M059J (cell line): ENCODE measurements at places on chromosomes 3 and 15. TPM values are rescaled to one million over a fixed set of nuclear protein-coding genes. Genes with fewer than 3 reads are reported as not detected.

Gene SLC22A13
- total RNA-seq = not detected in 2 replicates

DNA sequence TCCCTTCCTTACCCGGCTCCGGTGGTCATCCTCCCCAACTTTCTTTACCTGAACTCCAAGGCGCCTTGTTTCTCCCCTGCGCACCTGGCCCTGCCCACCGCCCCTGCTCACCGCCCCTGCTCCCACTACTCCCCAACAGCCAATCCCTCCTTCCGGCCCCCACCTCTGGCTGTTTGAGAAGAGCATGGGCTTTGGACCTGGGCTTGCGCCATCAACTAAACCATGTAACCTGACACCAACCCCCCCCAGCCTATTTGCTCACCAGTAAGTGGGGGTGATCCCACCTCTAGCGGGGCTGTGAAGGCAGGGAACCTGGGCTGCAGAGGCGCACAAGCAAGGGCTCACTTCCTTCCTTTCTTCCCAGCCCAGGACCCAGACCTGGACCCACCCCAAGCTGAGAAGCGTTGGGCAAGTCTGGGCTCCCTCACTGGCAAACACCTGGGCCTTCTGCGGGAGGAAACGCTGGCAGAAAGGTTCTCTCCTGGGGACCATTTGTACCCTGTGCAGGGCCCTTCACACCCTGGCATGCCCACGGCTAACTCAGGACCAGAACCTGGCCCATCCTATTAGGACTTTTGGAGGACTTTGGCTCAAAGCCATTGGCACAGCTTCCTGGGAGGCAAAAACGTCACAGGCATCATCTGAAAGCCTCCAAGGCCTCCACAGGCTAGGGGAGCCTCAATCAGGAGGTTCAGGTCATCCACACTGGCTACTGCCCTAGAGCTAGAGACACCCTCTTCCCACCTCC, at the start of gene PLXNB1:
Gene PLXNB1 (minus strand): TSS at position 127 of the 748 bp plus-strand sequence. CDS start 5,475 bp downstream, outside the sequence.
- DNase-seq = peak; percentile 64

Gene SLC28A2
- not detected in 2 replicates for total RNA-seq

Gene TMIE
- 0.22 TPM in 1 of 2 replicates, not detected in the other for total RNA-seq

GRCh38 chr3:94082391-94082937, 19.6 kb downstream of the NSUN3 start:
- DNase-seq = no peak

Gene LYZL4
- not detected in 2 replicates for total RNA-seq

Gene LRRN1
- 1.3 and 1.6 TPM in 2 replicates for total RNA-seq

DNA sequence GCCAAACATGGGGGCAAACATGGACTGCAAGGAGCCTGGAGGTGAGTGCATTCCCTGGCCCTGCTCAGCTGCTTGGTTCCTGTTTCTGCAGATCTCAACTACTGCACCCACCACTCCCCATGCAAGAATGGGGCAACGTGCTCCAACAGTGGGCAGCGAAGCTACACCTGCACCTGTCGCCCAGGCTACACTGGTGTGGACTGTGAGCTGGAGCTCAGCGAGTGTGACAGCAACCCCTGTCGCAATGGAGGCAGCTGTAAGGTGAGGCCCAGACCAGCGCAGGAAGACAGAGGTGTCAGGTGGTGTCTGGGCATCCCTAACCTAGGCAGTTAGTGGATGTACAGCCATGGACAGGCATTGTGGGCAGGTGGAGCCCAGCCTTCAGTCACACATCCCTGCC, 5.3 kb downstream of the DLL4 start:
- DNase-seq = no peak

GRCh38 chr3:185152410-185153170, at the start of gene C3orf70:
Gene C3orf70 (minus strand): TSS chr3:185153060. CDS start chr3:185152823, 237 bp downstream.
- DNase-seq = peak; percentile 46

DNA sequence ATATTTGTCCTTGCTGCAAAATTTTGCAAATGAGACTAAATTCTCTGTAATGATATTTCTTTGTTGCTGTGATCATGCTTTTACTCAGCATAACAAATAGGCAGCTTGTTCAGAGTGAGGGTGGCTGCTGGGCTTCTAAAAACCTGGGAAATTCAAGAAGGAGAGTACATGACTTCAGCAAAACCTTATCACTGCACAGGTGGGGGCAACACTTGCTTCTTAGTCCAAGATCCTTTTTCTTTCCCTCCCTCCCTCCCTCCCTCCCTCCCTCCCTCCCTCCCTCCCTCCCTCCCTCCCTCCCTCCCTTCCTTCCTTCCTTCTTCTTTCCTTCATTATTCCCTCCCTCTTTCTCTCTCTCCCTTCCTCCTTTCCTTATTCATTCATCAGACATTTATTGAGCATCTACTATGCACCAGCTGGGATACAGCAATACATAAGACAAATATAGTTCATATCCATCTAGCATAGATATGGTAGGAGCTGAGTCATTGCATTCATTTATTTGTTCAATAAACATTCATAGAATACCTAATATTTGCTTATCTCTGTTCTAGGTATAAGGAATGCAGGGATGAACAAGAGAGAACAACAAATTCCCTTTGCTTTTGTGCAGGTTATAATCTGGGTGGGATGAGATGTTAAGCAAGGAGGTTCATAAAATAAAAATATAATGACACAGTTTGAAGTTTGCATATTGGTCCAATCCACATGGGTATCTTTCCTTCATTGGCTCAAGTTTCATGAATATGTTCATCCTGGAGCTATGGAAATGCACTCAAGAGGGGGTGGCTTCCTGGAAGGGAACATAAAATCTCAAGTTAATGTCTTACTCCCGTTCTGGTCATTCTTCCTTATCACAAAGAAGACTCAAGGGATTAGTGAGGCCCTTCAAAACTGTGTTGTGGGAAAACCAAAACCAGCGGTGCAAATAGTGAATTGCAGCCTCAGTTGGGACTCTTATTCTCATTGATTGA, 210.7 kb downstream of the PDCD6IP start:
- DNase-seq = no peak

Gene SH2D7
- not detected in 2 replicates for total RNA-seq

- no peak for DNase-seq
These were observed 87.2 kb downstream of the SNRK start for GRCh38 chr3:43373560-43373928.

GRCh38 chr3:9377981-9378380, 15.1 kb downstream of the THUMPD3 start:
- no peak for DNase-seq

DNA sequence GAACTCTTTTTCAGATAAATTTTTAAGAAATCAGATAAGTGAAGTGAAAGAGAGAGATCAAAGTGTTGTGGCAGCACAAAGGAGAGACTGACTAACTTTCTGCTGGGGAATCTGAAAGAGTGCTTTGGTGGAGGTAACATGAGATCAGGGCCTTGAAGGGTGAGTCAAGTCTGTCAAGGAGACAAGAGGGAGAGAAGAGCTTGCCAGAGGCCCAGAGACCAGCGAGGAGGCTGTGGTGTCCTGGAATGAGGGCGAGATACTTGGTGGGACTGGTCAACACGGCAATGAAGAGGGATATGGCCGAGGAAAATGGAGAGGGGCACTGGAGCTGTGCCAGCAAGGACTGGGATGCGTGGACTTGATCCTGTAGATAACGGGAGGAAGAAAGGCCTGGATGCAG, 4.6 kb downstream of the TADA3 start:
- DNase-seq = no peak

DNA sequence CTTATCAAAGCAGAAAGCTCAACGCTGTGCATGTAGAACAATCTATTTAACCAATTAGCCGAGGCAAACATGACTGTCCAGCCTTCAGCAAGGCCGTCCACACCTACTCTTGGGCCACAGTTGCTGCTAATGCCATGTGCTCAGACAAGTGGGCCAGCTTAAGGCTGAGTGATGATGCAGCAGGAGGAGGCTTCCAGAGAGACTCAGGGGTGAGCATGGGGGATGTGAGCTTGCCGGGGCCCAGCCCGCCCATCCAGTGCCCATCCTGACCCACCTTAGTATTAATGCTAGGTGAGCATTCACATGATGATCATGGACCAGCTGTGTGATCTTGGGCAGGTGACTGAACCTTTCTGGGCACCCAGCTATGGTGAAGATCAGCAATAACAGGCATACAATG, 150.1 kb downstream of the TPRA1 start:
- DNase-seq = no peak

Gene SLC49A4
- 30.3 and 38.0 TPM in 2 replicates for total RNA-seq

Gene IL17RD
- 1.6 and 3.5 TPM in 2 replicates for total RNA-seq

- DNase-seq = peak; percentile 16
These were observed 66.0 kb downstream of the SPTSSB start for GRCh38 chr3:161305095-161305991.

Gene SEMA3B
- 12.0 and 22.5 TPM in 2 replicates for total RNA-seq

Gene CCR3
- total RNA-seq = 0.20 TPM in 1 of 2 replicates, not detected in the other

Gene CACNA1D
- total RNA-seq = not detected in 2 replicates

Gene TUSC2
- total RNA-seq = 23.7 and 25.4 TPM in 2 replicates

Gene GOLGA8S
- total RNA-seq = not detected in 2 replicates

DNA sequence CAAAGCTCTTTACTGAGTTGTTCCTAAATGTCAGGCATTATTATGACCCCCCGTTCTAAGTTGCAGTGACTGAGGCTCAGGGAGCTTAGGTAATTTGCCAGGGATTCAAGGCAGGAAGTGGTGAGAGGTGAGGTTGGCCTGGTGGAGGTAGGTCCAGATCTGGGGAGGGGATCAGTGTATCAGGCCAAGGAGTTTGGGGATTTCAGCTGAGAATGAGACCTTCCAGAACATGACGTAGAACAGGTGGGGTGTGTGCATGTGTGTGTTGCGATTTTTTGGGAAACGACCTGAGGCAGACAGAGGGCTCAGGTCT, 41.1 kb upstream of the MRPS22 start:
- peak; percentile 83 for DNase-seq

DNA sequence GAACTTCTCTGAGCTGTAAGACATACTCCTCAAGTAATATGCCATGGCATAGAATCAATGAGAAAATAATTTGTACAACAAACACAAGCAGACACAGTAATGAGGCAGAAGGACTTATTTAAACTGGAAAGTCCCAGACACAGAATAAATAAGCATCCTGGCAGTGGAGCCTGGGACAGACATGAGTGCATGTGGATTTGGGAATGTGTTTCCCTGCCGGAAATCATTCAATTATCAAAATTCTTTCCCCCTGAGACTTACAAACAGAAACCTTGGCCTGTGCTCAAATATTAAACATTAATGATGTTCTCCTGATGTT, 520.1 kb downstream of the ROBO1 start:
- DNase-seq = peak; percentile 13

DNA sequence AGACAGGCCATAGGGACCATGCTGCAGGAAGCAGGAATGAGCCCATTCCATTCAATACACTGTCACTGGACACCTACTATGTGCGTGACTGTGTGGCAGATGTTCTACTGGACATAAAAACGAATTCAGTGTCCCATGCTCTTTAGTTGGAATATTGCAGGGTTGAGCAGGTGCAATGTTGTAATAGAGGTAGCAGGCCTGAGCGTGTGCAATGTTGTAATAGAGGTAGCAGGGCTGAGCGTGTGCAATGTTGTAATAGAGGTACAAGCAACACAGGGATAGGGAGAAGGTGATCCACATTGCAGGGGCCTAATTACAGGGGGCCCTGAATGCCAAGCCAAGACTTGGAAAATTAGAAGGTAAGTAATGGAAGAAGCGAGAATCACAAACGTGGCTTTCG, 261.4 kb upstream of the HES1 start:
- DNase-seq = no peak

DNA sequence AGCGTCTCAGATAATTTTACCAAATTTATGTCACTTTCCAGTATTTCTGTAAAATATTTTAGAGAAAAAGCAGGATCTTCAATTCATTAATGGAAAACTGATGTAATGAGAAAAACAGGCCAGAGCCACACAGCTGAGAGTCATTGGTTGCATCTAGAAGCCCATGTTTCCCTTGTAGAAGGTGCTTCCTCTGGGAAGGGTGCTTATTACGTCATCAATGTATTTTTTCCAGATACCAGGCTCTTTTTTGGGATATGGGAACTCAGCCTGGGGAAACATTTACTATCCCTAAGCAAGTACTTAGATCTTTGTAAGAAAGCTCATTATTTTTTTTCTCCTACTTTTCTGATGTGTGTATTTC, 89.1 kb upstream of the PHLDB2 start:
- no peak for DNase-seq

- no peak for DNase-seq
These were observed 4.2 kb downstream of the RARRES1 start for GRCh38 chr3:158728061-158728377.

DNA sequence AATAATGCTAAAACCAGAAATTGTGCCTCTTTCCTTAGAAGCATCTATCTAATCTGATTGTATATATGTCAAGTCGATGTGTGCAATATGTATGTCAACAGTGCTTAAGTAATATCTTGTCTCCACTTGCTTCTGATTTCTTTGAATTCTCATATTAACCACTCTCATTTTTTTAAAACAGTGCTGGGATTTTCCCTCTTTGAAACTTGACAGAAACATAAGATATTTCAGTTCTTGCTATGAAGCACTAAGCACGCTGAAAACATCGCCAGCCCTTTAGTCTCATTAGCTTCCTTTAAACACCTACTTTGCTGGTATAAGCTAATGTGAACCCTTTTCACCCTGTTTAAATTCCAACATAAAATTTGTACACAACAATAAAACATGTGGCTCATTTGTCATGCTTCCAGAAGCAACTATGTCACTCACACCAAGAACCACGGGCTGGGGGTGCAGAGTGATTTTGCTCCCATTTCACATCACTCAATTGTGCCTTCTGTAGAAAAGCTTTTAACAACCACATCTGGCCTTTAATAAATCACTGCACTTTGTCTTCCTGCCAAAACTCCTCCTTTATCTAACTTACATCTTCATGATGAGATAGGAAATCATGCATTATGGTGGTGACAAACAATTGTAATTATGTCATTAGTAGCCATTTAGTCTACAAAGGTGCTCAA, 185.2 kb downstream of the FOXP1 start:
- no peak for DNase-seq

- DNase-seq = no peak
These were observed 48.1 kb downstream of the SUSD5 start for GRCh38 chr3:33170531-33170930.

- DNase-seq = peak; percentile 71
These were observed 73.1 kb upstream of the SLC6A6 start for GRCh38 chr3:14329116-14329830.

DNA sequence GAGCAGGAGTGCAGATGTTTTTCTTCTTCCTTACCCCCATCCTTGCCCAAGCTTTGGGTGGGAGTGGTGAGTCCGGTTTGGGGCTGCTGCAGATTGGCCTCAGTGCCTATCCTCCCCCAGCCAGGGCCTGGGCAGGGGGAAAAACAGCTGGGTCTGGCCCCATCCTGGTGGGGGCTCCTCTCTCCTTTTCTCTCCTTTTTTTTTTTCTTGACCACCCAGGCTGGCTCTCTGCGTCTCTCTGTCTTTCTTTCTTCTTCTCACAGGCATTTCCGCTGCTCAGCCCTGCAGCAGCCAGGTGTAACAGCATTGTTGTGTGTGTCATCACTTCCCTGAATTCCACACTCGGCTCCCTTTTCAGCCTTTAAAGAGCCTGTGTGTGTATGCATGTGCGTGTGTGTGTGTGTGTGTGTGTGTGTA, 2.0 kb downstream of the FOXL2NB start:
- DNase-seq = no peak

GRCh38 chr3:162678941-162679340, 1182.3 kb downstream of the OTOL1 start:
- DNase-seq = no peak

DNA sequence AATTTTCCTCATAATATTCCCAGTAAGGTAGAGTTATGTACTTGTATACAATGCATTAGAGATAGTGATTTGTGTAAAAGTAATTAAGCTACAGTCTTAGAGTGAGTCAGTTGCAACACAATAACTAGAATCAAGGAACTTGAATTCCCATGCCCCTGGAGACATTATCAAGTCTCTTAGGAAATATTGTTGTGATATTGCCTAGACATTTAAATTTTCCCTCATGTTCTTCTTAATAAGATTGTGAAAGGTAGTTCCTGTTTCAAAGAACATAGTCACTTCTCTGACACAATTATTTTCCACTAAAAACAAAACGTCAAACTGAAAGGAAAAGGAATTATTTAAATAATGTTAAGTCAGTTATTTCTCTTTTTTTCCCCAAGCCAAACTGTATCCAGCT, 13.0 kb upstream of the ATP1B3 start:
- DNase-seq = no peak
